ENCODE measurements at places on chromosomes 6 and 20.

- no peak for DNase-seq
Measured at GRCh38 chr6:38179300-38179699, 359.8 kb downstream of the ZFAND3 start.

GRCh38 chr20:32828029-32828680, 8.4 kb downstream of the MAPRE1 start:
- DNase-seq = no peak

GRCh38 chr20:15619816-15620215, 953.4 kb downstream of the KIF16B start:
- no peak for DNase-seq

GRCh38 chr6:35142588-35143569, 1.7 kb upstream of the TCP11 start:
- no peak for DNase-seq

- DNase-seq = no peak
Measured at GRCh38 chr6:119312441-119312840, 37.1 kb downstream of the MAN1A1 start.

- peak; percentile 84 for DNase-seq
Measured at GRCh38 chr6:160455541-160456213, 107.5 kb downstream of the SLC22A3 start.

DNA sequence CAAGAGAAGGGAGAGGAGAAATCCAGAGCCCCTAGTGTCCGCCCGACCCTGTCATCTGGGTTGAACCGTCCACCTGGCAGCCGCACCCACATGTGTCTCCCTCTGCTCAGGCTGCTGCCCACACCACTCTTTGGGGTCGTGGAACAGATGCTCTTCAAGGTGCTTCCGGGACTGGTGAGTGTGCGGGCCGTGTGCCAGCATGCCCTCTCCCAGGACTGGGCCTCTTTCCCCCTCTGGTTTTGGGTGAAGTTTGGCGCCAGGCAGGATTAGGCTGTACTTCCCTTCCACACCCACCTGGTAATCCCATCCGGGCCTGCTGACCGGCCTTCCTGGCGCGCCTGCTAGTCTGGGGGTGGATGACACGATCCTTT, 7.9 kb downstream of the BPIFB3 start:
- no peak for DNase-seq

GRCh38 chr6:11428895-11429294, 108.7 kb upstream of the TMEM170B start:
- DNase-seq = peak; percentile 71

DNA sequence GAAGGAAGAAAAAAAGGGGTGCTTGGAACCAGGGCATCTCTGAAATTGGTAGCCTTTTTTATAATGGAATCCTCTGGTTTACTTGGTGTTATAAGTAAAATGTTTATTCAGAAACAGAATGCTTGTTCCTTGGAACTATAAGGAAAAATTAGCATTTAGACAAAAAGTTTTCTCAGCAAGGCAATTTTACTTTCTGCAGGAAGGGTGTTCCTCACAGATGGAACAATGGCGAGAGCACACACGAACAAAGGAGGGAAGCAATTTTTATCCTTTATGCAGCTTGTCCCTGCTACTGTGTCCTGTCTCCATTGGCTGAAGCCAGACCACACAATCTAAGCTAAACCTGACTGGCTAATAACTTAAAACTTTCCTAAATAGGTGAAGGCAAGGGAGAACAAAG, 22.7 kb upstream of the FANCE start:
- DNase-seq = no peak
